Right ventricle myocardium superior (tissue), 1 donor: ENCODE measurements at places on chromosomes 6 and 20.

DNA sequence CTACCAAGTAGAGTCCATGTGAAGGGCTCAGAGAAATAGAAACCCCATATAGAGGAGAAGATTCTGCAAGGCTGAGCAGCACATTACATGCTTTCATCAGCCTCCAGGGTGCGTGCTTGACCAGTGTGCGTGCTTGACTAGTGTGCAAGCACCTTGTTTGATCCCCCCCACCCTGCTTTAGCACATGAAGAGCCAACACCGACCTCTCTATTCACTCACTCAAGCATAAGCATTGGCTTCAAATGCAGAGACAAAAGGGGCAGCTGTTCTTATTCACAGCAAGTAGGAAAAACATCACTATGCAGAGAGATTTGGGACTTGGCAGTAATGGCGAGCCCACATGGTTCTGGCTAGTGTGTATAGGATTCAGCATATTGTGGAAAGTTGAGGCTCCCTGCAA, 278.7 kb upstream of the RNF217 start:
- no peak for DNase-seq

DNA sequence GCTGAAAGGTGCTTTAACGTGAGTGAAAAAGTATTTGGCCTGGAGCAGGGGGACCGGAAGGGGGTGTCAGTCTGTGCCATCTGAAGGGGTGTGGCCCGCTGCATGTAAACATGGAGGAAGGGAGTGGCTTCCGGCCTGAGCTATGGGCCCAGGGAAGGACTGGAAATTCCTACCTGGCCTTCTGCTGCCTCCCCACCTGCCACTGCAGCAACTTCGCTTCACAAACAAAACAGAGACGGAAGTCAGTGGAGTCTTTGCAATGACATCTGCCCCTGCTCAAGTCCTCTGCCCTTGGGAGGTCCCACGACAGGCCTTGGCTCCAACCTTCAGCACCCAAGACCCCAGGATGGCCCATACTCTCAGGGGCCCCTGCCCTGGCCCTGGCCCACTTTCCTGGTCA, 28.1 kb upstream of the FOXP4 start:
- DNase-seq = no peak

- no peak for DNase-seq
These were observed 134.0 kb upstream of the HCRTR2 start for GRCh38 chr6:55040102-55040848.

GRCh38 chr6:57085471-57085870, 4.5 kb upstream of the ZNF451 start:
- no peak for DNase-seq

GRCh38 chr20:59519707-59520014, 84.7 kb upstream of the PHACTR3 start:
- DNase-seq = no peak

GRCh38 chr6:3483675-3484074, 26.8 kb upstream of the SLC22A23 start:
- DNase-seq = no peak

- DNase-seq = no peak
These were observed 653 bp downstream of the FRMD1 start for GRCh38 chr6:168078175-168078942.

GRCh38 chr20:46894579-46894958, at the start of gene EYA2:
Gene EYA2, plus strand, starts transcription at chr20:46894843. Its CDS starts 95,168 bp downstream, at chr20:46990011.
- peak; percentile 43 for DNase-seq

DNA sequence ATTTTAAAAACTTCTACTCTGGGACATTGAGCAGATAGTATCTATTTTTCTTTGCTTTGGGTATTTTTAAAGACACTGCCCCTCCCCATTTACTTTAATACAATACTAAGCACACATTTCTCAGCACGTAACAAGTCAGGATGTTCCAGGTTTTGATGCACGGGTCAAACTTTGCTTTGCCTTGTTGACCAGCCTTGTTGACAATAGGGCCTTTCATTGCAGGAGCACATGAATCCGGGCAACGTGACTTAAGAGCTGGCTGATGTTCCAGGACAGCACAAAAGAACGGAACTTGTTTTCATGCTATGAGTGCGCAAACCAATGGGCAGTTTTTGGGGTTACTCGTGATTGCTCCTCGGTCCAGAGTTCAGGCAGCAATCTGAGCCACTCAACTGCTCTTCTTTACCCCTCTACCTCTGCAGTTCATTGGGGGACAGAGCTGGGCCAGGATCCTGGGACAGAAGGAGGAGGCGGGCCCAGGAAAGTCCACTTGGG, 78.6 kb upstream of the SLC22A16 start:
- DNase-seq = no peak

GRCh38 chr6:89066940-89067646, 13.5 kb upstream of the PNRC1 start:
- DNase-seq = no peak

DNA sequence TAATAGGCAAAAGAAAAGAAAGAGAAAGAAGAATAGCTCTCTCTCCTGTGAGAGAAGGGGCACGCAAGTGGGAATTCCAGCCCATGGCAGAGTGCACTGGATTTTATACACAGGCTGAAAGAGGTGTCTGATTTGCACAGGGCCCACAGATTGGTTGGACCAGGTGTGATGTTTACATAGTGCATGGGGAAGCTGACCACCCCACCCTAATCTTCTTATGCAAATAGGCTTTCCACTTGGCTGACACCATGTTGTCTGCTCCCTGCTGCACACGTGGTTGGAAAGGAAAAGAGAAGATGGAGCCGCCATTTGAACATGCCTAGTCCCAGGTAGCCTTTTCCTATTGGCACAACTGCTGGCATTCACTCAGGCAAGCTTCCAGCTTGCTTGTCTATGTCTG, 20.2 kb downstream of the MICA start:
- no peak for DNase-seq

DNA sequence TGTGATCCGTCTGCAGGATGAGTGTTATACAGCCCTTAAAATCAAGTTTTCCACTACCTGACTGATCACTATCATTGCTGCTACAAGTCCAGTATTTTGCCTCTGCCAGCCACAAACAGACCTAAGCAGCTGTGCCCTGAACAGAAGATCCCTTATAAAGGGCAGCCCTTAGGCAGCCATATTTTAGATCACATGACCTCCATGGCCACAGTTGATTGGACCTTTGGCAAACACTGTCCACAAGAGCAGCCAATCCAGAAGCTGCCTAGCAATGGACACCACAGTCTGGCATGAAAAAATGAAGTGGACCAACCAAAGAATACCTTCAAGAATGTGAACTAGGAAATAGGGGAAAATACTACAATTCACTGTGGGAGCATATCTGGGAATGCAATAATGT, 50.8 kb downstream of the MC3R start:
- no peak for DNase-seq

DNA sequence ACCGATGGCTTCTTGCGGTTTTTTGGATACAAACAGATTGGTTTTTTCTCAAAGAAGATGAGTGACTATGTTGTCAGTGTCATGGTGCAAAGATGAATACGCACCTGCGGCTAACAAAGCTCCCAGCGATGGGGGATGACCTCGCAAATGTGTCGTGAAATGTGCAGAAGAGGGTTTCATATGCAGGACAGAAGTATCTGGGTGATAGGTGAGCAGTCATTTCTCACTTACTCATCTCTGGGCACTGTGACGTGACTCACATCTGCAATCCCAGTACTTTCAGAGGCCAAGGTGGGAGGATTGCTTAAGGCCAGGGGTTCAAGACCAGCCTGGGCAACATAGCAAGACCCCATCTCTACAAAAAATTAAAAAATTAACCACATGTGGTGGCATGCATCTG, 216.3 kb downstream of the ERMARD start:
- DNase-seq = no peak

DNA sequence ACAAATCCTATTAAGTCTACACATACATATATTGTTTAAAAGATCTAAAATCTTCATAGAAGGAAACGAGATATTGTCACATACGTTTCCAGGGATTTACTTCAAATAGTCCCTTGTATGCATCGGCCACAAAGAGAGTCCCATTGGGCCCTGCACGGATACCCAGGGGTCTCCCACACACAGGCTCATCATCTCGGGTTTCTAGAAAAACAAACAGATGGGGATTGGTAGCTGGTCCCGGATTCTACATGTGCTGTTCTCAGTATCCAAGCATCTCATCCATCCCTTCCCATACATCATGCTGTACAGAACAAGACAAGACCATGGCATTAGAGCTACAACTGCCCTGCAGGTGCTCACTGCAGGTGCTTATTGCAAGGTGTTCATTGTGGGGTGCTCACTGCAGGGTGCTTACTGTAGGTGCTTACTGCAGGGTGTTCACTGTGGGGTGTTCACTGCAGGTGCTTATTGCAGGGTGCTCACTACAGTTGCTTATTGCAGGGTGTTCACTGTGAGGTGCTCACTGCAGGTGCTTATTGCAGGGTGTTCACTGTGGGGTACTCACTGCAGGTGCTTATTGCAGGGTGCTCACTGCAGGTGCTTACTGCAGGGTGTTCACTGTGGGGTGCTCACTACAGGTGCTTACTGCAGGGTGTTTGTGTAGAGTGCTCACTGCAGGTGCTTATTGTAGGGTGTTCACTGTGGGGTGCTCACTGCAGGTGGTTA, 21.0 kb downstream of the APMAP start:
- no peak for DNase-seq

- no peak for DNase-seq
These were observed 2.2 kb upstream of the TUBB2B start for GRCh38 chr6:3229566-3230178.

- DNase-seq = no peak
These were observed 63.7 kb downstream of the PHACTR2 start for GRCh38 chr6:143741480-143741879.

- no peak for DNase-seq
These were observed 32.3 kb downstream of the PDRG1 start for GRCh38 chr20:31919410-31920155.

DNA sequence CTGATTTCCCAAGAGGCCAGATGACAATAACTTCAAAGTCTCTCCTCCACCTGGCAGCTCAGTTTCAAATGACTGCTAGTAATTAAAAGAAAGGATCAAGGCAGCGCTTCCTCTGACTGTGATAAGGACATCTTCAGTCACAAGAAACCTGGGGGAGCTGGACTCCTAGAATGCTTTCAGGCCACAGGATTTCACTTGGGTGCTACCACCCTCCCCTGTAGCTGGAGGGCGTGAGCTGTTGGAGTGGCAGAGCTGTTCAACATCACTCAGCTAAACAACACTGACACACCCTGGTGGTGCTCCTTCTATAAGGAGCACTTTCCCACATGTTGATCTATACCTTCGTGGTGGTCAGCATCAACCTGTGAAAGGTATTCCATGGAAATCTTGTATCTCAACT, 2.2 kb upstream of the CNR1 start:
- no peak for DNase-seq

GRCh38 chr6:83917001-83917400, 57.5 kb downstream of the CYB5R4 start:
- no peak for DNase-seq

- no peak for DNase-seq
These were observed 923 bp downstream of the IL17A start for GRCh38 chr6:52187098-52187497.

DNA sequence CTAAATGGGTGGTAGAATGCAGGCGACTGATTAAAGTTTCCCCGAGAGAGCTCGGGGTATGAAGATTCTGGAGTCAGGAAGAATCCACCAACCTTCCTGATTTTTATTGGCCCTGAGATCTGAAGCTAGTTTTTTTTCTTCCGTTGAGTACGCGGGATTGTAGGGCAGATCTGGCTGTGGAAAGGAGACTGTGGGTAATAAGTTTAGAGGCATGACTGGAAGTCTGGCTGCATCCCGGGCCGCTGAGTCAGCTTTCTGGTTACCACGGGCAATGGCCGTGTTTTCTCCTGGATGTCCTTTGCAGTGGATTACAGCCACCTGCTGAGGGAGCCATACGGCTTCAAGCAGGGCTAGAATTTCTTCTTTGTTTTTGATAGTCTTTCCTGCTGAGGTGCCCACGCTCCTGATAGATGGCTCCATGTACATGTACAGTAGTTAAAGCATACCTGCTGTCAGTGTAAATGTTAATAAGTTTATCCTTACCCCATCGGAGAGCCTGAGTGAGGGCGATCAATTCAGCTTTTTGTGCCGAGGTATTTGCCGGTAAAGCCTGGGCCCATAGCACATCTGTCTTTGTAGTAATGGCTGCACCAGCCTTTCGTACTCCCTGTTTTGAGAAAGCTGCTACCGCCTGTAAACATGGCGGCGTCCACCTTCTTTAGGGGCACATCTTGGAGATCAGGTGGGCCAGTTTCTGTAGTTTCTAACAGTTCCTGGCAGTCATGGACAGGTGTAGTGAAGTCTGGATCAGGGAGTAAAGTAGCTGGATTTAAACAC, 154.0 kb downstream of the TRIM27 start:
- no peak for DNase-seq

DNA sequence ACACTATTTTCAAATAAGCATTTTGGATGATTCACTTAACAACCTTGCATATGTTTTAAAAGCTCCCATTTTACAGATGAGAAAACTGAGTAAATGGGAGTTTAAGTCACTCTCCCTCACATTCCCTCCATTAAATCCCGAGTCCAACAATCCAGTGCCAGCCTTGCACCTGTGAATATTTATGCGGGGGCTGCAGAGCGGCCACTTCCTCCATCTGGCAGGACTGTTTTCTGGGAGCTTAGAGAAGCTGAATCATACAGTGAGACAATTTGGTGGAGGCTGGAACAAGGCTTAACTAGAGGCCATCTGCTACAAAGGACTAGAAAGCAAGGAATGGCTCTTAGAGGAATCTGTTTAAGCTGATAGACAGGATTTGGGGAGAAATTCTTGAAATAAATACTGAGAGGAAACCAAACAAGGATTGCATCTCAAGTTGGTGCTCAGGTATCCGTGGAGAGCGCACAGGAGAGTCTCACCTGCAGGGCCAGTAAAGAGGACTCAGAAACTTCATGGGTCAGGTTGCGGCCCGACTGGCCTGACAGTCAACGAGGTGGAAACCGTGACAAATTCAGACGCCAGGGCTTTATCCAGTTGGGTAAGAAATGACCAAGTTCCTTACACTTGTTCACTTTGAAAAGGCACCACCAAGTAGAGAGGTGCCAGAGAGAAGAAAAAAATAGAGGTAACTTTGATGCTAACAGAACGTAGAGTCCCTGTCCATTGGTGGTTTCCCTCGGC, 478.5 kb downstream of the QKI start:
- DNase-seq = no peak

DNA sequence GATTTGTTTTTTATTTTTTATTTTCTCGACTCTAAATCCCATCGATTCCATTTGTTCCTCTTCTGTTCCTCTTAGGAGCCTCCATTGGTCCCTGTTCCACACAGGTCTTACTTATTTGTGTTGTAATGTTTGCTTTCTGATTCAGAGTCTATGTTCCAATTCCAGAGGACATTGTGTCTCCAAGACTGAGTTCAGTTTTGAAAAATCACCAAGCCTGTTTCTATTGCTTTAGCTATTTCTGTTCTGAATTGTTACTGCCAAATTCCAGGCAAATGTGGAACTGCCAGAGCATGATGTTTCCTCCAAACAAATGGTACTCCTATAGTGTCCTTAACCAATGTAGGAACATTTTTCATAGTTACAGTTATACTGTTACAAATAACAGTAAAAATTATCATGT, 270.9 kb upstream of the SPTLC3 start:
- DNase-seq = no peak

DNA sequence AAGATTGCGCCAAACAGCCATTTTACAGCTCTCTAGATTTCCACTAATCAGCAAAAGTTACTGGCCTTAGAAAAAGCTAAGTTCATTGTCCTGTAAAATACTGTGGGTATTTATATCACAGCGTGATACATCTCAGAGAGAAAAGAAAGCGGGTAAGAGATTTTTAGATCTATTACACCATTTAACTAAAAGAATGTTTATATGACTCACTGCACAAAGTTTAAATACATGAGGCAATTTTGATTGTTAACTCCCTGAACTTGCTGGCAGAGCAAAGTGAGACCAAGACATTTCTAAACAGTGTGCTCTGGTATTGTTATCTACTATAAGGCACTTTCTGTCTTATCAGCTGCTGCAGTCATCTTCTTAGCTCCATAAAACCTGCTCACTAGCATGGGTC, 314.3 kb downstream of the EPHA7 start:
- DNase-seq = no peak

- DNase-seq = no peak
These were observed 35.5 kb upstream of the FOXC1 start for GRCh38 chr6:1574083-1574761.
